ENCODE measurements at places on chromosomes 13 and 19.

DNA sequence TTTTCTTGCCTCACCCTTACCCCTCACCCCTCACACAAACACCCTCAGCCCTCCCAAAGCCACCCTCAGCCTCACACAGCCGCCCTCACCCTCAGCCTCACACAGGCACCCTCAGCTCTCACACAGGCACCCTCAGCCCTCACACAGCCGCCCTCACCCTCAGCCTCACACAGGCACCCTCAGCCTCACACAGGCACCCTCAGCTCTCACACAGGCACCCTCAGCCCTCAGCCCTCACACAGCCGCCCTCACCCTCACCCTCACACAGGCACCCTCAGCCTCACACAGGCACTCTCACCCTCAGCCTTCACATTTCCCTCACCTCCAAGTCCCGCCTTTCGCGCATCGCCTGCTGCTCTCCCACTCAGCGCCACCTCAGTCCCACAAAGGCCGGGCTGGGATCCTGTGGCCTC, 287 bp upstream of the ZSCAN22 start:
- DNase-seq = no peak

- no peak for DNase-seq
These were observed 13.2 kb downstream of the PGLS start for GRCh38 chr19:17524651-17525050.

- no peak for DNase-seq
These were observed 144.2 kb downstream of the SPRY2 start for GRCh38 chr13:80196756-80197155.

GRCh38 chr19:11649941-11650340, 52.7 kb downstream of the ZNF627 start:
- DNase-seq = no peak

DNA sequence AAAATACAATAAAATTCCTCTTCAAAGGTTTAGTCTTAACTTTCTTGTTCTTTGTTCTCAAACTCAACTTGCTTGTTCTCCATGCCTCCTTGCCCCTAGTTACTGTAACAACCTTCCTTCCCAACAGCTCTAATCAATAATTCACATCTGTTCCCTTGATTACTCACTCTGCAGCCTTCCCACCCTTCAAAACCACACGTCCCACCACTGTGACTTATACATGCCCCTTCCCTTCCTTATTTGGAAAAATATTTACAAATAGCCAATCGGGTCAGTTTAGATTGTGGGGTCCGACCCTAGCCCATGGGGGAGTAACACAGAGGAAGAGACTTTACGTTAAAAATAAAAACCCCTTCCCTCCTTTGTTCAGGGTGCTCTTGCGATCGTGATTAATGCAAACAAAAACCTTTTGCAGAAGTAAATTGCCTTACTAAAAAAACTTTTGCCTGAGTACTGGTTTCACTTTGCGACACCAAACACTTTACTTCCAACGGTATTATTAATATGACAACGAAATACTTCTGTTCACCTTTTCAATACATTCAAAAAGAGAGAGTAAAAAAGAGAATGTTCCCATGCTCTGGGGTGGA, 512 bp upstream of the ZNF93 start:
- no peak for DNase-seq

- no peak for DNase-seq
These were observed 12.0 kb upstream of the CEACAM21 start for GRCh38 chr19:41563854-41564514.

Data from coronary artery (tissue), 2 donors.